Transverse colon (tissue), 4 donors: ENCODE measurements at places on chromosomes 16 and 17. TPM values are rescaled to one million over a fixed set of nuclear protein-coding genes. Genes with fewer than 3 reads are reported as not detected.
A peak's percentile ranks its signal among the peaks of the same experiment; 100 is the strongest.

CRLF3 gene
- 15.8 TPM for total RNA-seq

BAIAP3 gene
- total RNA-seq = 190 TPM

EPX gene
- total RNA-seq = not detected

SLC47A1 gene
- 0.32 TPM for total RNA-seq

KRT23 gene
- total RNA-seq = not detected

ST6GALNAC2 gene
- total RNA-seq = not detected

SLC52A1 gene
- 6.0 TPM for total RNA-seq

ARMC5 gene
- total RNA-seq = 17.6 TPM

KRTAP1-5 gene
- total RNA-seq = not detected

CLEC18A gene
- total RNA-seq = 7.8 TPM

KCNH4 gene
- not detected for total RNA-seq

KRT15 gene
- 17.6 TPM for total RNA-seq

DNA sequence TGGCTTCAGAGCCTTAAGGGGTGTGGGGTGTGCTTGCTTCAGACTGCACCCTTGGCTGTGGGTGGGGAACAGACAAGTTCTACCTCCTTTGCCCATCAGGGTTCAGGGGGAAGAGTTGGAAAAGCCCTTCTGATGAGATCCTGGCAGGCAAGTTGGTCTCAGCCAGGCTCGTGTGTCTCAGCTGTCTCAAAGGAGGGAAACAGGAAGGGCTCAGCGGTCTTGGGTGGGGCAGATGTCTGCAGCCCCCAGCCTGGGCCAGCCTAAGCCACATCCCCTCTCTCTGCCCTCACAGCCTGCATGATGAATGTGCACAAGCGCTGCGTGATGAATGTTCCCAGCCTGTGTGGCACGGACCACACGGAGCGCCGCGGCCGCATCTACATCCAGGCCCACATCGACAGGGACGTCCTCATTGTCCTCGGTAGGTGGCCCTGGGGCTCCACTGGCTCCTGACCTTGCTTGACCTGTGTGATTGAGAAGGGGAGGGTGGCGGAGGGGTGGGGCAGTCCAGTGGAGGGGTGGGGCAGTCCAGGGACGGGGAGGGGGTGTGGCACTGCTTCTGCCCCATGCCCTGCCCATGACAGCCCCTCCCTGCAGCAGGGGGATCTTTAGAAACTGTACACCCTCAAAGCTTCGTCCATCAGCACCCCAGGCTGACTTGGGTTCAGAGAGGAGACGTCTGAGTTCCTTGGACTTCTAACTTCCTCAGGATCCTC, 199.5 kb downstream of the PRKCB start:
- peak; percentile 15 for DNase-seq

DNA sequence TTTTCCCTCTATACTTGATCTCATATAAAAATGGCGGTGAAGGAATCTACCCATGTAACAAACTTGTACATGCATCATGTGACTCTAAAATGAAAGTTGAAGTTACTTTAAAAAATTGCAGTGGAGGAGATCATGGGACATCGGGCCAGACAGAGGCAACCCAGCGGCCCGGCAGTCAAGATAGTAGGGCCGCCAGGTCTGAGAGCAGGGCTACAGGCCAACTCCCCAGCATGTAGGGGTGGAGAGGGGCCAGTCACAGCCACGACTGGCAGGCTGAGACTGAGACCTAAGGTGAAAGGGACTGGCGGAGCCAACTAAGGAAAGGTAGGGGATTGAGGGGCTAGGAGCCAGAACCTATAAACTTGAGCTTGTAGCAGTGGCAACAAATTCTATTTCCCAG, 150.9 kb downstream of the MAP2K6 start:
- no peak for DNase-seq

GRCh38 chr17:63816669-63817068, 10.6 kb upstream of the PSMC5 start:
- no peak for DNase-seq

DNA sequence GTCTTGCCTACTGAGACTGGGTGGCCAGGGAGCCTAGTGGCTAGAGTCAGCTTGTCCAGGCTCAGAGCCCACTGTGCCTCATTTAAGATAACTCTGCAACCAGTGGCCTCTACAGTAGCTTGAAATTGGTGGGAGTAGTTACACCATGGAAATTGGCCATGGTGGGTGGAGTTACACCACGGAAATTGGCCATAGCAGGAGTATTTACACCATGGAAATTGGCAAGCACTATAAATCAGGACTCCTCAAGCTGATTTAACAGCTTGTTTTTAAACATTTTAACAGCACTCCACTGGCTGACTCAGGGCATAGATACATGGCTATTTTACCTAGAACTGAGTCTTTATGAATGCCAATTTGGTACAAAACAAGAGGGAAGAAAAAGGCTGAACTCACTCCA, 27.7 kb upstream of the AKTIP start:
- DNase-seq = no peak

GRCh38 chr16:89334050-89334449, 116.5 kb downstream of the ZNF778 start:
- DNase-seq = no peak

DNA sequence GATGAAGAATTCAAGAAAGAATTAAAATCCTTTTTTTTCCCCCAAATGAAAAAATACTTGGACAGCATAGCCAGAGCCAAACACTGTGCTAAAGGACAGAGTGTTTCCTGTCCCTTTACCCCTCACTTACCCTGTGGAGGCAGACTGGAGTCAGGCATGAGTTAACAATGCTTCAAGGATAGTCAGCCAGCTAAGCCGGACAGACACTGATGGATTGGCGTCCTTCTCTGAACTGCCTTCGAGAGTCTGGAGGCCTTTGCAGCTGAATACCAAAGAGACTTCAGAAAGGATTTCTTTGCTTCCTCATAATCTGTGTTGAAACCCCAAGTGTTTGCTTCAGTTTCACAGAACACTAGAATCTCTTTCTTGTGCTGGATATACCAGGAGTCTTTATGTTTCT, 4.6 kb downstream of the METTL9 start:
- no peak for DNase-seq

GRCh38 chr17:66981983-66982508, 17.5 kb downstream of the CACNG4 start:
- DNase-seq = no peak

- DNase-seq = peak; percentile 35
Observed at GRCh38 chr16:4019371-4019791, 96.9 kb downstream of the ADCY9 start.

DNA sequence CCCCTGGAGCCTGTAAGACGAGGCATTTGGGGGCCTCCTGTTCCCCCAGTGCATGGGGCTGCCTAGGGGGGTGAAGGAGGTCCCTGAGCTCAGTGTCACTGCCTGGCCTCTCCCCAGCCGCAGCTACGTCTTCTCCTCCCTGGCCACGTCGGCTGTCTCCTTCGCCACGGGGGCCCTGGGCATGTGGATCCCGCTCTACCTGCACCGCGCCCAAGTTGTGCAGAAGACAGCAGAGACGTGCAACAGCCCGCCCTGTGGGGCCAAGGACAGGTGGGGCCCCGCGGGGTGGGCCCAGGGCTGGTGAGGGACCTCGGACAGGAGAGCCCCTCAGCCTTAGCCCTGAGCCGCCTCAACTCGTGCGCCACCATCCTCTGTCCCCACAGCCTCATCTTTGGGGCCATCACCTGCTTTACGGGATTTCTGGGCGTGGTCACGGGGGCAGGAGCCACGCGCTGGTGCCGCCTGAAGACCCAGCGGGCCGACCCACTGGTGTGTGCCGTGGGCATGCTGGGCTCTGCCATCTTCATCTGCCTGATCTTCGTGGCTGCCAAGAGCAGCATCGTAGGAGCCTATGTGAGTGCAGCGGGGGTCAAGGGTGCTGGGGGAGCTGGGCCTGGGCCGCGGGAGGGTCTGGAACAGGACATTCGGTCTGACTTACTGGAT, 22.2 kb downstream of the MYBBP1A start:
- no peak for DNase-seq

GRCh38 chr16:47016700-47017133, 43.2 kb upstream of the DNAJA2 start:
- no peak for DNase-seq

GRCh38 chr16:6008670-6009069, 911.1 kb upstream of the EEF2KMT start:
- DNase-seq = no peak

DNA sequence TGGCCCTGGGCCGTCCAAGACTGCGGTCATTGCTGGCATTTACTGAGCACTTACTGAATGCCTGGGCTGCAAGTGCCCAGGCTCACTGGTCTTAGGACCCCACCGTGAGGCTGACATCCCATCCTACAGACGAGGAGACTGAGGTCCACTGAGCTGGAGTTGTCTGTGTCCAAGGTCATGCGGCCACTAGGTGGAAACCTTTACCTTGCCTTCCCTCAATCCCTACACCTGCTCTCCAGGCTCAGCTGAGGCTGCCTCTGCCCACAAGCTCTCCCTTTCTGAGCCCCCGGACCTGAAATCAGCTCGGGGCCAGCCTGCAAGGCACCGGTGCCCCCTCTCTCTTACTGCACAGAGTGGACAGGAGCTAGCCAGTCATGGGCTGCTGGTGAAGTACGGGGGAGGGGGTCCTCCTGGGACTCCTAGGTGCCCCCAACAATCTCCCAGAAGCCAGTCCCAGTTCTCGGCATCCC, 1.5 kb downstream of the CASKIN1 start:
- DNase-seq = peak; percentile 67

DNA sequence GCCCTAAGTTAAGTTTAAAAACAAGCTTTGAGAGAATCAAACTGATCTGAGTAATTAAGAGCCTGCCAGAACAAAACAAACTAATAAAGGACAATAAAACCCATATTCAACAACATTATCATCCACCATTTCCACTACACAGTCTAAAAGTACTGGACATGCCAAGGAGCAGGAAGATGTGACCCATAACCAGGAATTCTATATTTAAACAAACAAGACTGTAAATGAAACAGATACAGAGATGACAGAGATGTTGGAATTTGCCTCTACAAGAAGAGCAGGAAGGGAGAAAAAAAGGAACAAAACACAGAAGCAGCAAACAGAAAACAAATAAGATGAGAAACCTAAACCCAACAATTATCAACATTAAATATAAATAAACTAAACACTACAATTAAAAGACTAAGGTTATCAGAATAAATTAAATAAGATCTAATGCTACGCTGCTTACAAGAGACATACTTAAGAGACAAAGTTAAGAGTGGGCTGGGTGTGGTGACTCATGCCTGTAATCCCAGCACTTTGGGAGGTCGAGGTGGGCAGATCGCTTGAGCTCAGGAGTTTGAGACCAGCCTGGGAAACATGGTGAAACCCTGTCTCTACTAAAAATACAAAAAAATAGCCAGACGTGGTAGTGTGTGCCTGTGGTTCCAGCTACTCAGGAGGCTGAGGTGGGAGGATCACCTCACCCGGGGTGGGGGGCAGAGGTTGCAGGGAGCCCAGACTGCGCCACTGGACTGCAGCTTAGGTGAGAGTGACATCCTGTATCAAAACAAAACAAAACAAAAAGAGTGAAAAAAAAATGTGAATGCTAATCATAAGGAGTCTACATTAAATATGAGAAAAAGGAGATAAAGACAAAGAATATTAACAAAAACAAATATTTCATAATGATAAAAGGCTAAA, 50.6 kb downstream of the CREBBP start:
- no peak for DNase-seq

GRCh38 chr16:67593288-67593687, 31.0 kb downstream of the CTCF start:
- DNase-seq = no peak

- no peak for DNase-seq
Observed at GRCh38 chr17:71821511-71821910, 299.3 kb upstream of the SOX9 start.

- DNase-seq = no peak
Observed at GRCh38 chr16:25966172-25967097, 274.7 kb downstream of the HS3ST4 start.

DNA sequence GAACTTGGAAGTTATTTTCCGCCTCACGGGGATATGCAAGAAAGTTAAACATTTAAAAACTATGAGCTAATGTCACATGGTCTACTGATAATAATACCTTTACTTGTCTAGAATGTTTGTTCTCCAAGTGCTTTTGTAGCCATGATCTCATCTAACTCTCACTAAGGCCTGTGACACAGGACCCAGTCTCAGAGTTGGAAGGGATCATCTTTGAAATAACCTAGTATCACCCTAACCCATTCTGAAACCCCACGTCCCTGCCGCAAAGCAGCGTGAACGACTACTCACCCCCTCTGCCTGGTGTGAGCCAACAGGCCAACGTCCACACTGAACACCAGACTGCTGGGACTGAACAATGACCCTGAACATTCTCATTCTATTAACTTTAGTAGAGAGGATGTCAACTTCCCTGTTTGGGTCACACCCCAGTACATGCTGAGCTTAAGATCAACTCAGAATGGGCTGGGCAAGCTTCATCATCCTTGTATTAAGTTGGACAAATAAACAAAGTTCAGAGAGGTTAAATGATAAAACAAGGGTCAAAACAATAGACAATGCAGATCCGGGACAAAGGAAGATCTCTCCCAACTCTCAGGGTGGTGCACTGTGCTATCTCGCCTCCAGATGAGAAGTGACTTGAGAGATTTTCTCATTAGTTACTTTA, 54.8 kb upstream of the BCAR1 start:
- DNase-seq = peak; percentile 69

DNA sequence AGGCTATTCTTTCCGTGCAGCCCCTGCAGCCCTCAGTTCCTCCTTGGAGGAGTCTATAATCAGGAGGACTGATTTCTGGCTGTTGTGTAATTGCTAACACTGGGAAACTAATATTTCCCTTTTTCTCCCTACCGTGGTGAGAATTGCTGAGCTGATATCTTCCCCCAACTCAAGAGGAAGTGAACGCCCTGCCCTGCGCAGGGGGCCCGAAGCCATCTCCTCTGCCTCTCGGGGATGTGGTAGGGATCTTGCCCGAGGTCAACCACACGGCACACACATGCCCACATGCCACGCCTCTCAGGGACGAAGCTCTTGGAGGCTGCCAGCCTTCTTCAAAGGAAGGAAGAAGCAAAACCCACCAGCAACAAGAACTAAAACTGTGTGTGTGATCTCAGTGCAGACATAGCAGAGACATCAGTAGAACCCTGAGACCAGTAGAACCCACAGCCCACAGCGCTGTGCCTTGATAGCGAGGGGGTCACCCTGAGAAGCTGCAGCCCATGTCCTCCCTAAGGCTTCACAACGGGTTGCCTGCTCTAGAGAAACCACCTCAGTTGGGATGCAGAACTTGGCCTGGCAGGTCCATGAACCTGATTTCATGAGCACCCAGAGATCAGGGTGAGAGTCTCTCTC, 8.9 kb upstream of the ULK2 start:
- DNase-seq = peak; percentile 33

- peak; percentile 76 for DNase-seq
Observed at GRCh38 chr17:75404223-75404730, 1.2 kb downstream of the GRB2 start.

DNA sequence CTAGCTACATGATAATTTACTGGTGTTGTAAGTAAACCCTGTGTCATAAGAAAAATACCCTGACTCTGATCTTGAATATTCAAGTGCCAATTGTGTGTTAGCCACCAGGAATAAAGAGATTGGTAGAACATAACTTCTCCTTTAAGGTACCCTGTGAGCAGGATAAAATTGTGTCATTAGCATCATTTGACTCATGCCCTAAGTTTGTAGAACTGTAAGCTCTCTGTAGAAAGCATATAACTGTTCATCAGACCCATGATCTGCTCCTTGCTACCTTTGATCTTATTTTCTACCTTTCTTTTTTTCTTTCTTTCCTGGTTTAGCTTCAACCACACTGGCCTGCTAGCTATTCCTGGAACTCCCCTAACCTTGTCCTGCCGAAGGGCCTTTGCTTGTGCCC, 35.8 kb downstream of the PTRH2 start:
- DNase-seq = no peak
